Endothelial cell (in vitro differentiated cells): ENCODE measurements at places on chromosomes 13 and 19. TPM values are rescaled to one million over a fixed set of nuclear protein-coding genes. Genes with fewer than 3 reads are reported as not detected.

GRCh38 chr13:104898484-104898883 is 1637.0 kb downstream of the EFNB2 start:
- H3K4me3 ChIP-seq: no peak overlapping the region
- H3K36me3 ChIP-seq: no peaks in the 10 kb centered on the region
- H3K4me1 ChIP-seq: no peaks in the 10 kb centered on the region
- no peaks in the 10 kb centered on the region for H3K27me3 ChIP-seq
- no peak for DNase-seq

GRCh38 chr13:26941345-26942174 is 181.0 kb upstream of the GPR12 start:
- no peak for DNase-seq
- H3K27ac ChIP-seq: no peak overlapping the region
- H3K36me3 ChIP-seq: peaks cover 9% of the 10 kb centered on the region
- H3K4me3 ChIP-seq: no peak overlapping the region

Gene ZNF534
- not detected for total RNA-seq

Gene ZNF439
- 0.18 TPM for total RNA-seq

Gene SSC5D
- total RNA-seq: 0.95 TPM
